ENCODE measurements at places on chromosomes 5 and 9. TPM values are rescaled to one million over a fixed set of nuclear protein-coding genes. Genes with fewer than 3 reads are reported as not detected.
A peak's percentile ranks its signal among the peaks of the same experiment; 100 is the strongest.

The FOXD4L3 gene
- polyA plus RNA-seq: not detected

- no peak for DNase-seq
Observed at GRCh38 chr5:39015743-39016586, 58.2 kb downstream of the RICTOR start.

The CARTPT gene
- polyA plus RNA-seq: not detected

The CLIC3 gene
- 1.1 TPM for polyA plus RNA-seq

GRCh38 chr5:36367524-36367923, 65.8 kb upstream of the RANBP3L start:
- no peak for DNase-seq

DNA sequence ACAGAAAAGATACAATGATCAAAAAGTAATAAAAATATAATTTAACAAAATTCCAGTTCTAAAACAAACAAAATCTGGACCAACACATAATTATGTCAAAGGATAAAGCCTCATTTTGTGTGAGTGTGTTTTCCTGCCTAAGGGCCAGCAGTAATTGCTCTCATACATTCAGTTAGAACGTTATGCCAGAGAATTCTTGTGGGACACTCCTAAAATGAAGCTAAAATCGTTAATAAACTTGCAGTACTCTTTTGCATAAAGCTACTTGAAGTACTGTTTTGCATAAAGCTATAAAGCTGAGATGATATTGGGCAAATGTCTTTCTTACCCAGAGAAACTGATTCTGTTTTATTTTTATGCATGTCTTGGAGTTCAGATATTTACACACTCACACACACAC, 1072.3 kb downstream of the MAT2B start:
- no peak for DNase-seq

DNA sequence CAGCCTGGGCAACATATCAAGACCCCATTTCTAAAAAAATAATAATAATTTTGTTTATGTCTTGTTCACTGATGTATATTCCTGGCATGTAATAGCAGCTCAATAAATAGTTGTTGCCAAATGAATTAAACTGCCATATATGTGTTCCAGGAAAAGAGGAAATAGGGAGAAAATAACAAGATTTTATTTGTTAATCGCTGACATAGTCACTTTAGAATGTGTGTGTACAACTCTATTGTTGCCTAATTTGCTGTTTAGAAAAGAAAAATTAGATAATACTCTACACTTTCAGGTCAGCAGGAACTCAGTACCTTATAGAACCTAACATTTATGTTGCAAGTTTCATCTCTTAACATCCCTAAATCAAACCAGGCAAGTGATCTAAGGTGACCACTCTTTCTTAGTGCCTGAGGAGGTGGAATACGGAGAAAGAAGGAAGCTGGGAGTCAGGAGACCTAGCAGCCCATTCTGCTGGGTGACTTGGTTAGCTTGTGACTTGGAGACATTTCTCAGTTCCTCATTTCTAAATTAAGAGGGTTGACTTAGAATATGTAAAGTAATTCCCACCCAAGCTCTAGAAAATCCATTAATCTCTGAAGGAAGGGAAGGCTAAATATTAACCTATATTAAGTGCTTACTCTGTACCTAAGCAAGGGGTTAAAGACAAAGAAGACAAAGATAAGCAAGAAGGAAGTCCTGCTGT, 110.3 kb upstream of the IQGAP2 start:
- DNase-seq: peak; percentile 24

- no peak for DNase-seq
Observed at GRCh38 chr9:71479621-71480020, 288.7 kb downstream of the CEMIP2 start.

DNA sequence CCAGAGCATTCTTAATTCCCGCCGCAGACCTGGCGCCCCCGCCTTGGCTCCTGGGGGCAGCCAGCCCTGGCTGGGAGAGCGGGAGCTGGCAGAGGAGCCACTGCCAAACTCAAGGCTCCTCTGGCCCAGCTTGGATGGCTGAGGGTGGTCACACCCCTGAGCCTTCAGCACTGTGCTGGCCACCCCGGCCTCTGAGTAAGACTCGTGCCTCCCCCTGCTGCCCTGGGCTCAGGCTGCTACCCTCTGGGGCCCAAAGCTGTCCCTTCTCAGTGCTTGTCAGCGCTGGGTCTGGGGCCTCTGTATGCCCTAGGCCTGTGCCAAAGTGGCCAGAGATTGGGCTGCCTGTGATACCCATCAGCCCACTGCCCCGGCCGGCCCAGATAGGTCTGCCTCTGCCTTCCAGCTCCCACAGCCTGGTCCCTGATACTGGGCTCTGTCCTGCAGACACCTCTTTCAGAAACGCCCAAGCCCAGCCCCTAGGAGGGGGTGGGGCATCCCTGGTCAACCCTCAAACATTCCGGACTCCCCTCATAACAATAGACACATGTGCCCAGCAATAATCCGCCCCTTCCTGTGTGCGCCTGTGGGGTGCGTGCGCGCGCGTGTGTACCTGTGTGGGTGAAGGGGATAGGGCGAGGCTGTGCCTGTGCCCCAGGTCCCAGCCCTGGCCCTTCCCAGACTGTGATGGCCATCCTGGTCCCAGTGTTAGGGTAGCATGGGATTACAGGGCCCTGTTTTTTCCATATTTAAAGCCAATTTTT, 4.4 kb upstream of the PRR7 start:
- DNase-seq: no peak

DNA sequence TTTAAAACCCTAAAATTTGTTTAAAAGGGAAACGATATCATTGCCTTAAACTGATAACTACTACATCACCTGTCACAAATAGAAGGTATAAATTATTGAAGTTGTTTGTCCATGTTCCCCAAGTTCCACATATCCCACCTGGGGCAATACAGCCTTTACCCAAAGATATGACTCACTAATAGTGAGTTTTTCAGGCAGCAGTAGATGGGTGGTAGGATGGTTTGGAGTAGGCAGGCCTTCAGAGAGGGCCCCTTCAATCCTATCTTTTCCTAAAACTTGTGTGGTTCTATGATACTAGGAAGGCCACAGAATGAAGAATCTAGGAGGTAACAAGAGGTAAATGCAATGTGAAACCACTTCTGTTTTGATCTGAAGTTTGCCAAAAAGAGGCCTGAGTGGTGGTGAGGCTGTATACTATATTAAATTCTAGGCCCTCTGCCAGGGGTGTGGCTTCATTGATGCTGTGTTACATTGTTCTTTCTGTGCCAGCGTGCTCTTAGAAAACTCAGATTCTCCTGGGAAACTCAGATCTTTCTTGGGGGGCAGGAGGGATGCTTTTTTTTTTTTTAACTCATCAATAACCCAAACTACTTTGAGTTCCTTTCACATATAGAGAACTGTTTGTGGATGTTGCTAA, 7.2 kb downstream of the CYSTM1 start:
- DNase-seq: no peak

GRCh38 chr9:114080773-114081440, 2.8 kb upstream of the AMBP start:
- DNase-seq: no peak
